ENCODE measurements at places on chromosomes 13 and 19.

DNA sequence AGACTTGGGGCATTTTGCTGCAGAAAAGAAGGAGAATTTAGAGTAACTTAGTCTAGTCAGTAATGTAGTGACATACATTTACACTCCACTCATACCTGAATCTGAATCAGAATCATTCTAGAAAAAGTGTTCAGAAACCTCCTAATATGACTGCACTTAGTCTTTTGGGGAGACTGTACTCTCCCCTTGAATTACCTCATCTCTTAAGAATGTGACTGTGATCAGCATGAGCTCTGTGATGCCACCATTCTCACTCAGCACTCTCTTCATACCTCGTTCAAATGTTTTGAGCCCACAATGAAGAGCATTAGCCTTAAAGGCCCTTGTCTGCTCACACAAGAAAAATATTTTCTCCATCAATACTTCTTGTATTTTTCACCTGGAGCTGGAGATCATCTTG lies 229.4 kb downstream of the FGF14 start:
- DNase-seq, result no peak

GRCh38 chr13:94312511-94313216 lies 166.8 kb downstream of the DCT start:
- no peak for DNase-seq

- DNase-seq, result no peak
These were observed 36.1 kb downstream of the IRS2 start for GRCh38 chr13:109750221-109750775.

DNA sequence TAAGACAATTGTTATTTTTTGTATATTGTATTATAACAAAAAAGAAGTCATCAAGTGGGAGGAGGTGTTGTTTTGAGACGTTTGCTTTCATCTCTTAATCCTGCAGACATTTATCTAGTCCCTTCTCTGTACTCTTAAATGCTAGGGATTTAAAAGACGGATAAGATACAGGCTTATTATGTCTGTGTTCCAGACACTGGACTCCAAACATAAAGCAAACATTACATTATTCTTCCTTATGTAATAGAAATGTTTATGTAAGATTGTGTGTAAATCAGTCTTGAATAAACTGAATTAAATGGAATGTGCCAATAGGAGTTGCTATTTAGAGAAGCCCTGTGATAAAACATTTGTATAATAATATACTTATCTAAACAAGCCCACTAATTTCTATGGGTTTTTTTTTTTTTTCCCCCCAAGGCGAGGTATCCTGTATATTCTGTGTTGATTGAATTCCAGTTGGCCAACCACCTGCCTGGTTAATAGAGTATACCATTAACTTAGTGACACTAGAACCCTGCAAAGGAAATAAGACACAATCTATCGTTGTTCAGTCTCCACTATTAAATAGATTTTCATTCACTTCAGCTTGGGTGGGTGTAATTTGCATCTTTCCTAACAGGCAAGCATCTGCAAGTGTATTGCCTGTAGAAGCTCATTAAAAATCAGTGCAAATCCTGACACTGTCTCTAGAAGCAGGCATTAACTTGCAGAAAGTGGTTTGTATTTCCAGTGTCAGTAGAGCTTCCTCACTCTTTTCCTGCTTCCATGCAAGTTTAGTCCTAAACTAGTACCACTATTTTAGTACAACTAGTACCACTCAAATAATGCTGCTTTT lies 69.0 kb downstream of the LRCH1 start:
- DNase-seq, result no peak

- peak; percentile 68 for DNase-seq
These were observed 226.5 kb downstream of the FOXO1 start for GRCh38 chr13:40439928-40440327.

Data from Right ventricle myocardium inferior (tissue), 1 donor.